ENCODE measurements at places on chromosomes 1 and 21.

GRCh38 chr1:246043556-246043955 lies 463.5 kb downstream of the SMYD3 start:
- DNase-seq = no peak

DNA sequence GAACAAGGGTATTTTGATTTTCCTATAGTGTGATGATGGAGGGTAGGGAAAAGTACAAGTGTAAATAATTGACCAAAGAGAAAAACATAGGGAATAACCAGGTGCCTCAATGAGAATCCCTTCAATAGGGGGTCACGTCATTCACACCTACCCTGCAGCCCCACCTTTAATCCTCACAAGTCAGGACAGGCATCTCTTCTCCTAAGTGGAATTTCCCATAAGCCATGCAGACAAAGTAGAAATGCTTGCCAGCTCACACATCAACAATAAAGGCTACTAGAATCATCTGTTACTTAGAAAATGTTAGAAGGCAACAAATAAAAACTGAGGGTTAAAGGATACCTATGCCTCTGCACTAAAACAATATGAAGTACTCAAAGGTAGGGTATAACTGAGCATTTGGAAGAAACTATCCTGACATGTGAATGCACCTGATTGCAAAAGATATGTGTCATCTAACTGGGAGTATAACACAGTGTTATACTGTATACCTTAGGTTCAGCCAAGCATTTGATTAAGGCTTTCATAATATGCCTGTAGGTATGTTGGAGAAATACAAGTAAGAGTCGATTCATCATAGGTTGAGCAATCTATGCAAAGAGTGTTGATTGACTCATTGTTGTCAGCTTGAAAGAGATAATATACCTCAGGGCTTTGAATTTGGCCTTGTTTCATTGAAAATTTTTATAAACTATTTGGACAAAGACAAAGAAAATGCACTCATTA lies 32.4 kb upstream of the ATP1A1 start:
- DNase-seq = no peak

- DNase-seq = no peak
Observed at GRCh38 chr1:108817016-108817415, 39.9 kb downstream of the AKNAD1 start.

DNA sequence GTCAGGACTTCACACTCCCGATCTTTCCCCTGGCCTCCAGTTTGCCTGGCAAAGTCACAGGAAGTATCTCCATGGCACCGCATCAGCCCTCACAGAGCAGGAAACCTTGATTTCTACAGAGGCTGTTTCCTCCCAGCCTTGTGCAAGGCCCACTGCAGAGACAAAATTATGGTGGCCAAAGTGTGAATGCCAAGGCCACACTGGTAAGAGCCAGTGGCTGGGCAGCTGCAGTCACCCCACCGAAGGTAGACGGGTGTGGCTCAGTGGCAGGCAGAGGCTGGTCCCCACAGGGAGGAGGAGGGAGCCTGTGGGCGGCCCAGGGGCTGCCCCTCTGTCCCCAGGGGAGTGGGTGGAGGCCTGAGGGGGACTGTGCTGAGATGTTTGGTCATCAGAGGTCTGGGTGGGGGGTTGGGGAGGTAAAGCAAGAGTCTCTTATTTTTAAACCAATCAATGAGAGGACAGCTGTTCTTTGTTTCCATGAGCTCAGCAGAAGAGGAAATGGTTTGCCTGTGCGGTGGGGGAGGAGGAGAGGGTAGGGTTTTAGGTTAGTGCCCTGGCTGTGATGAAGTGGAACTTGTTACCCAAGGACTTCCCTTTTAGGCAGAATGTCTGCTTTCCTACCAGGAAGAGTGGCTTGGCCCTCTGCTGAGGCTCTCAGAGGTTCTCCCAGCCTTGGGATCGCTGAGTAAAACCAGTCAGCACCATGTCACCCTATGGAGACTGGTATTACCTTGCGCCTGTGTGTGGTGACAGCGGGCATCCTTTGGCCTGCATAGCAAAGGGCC lies 18.0 kb upstream of the BTG2 start:
- DNase-seq = no peak

- DNase-seq = no peak
Observed at GRCh38 chr1:38153066-38153777, 106.6 kb upstream of the POU3F1 start.

DNA sequence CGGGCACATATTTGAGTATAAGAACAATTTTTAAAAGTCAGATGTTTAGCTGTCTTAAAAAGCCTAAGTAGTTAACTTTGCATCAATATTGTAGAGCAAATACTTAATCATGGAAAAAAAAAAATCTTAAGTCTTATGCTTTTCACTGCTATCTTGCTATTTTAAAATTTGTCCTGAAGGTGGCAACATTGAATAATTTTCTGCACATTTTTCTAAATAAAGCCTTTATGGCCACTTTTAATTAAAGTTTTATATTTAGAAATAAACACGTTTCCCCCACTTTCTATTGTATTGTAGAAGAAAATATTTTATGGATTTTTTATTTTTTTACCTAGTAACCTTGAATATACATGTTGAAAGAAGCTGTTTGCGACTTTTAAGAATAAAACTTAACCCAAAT lies 198.8 kb downstream of the AMY1C start:
- peak; percentile 23 for DNase-seq

- no peak for DNase-seq
Observed at GRCh38 chr1:89545264-89546038, 20.8 kb downstream of the LRRC8B start.

DNA sequence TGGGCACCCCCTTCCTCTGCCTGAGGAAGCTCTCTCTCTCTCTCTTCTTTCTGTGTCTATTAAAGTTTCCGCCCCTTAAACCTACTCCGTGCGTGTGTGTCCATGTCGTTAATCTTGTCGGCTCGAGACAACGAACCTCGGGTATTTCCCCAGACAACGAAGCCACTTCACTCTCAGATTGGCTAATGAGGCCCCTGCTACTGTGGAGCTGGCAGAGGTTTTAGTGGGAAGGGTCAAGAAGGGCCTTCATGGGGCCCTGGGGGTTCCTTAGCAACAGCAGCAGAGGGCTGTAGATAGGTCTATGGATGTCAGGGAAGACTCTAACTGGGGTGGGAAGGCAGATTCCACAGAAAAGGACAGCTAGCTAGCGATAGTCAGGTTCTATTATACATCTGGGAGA lies 239.8 kb upstream of the RAB4A start:
- no peak for DNase-seq

DNA sequence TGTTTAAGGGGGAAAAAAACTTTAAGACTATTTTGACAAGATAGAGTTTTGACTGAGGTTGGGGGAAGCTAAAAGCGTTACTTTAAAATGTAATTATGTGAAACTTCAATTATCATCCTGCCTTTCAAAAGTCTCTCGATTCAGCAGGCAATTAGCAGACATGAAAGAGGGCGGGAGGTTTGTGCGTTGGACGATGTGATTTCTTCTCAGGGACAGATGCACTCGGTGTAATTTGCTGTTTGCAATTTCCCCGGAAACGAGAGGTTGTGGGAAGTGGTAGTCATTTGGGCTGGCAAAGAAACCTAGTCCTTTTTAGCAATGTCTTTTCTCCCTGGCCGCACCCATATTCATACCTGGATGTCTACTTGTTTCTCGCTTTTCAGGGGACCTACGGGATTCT lies 27.1 kb downstream of the KAZN start:
- DNase-seq = no peak

DNA sequence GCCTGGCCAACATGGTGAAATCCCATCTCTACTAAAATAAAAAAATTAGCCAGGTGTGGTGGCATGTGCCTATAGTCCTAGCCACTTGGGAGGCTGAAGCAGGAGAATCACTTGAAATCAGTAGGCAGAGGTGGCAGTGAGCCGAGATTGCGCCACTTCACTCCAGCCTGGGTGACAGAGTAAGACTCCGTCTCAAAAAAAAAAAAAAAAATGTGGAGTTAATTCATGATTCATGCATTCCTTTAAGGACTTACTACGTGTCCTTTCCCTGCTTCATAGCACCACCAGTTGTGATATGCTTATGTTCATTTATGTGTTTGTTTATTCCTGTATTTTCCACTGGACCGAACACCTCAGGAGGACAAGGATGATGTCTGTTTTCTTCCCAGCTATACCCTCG lies 12.7 kb upstream of the PRELP start:
- DNase-seq = no peak

- DNase-seq = no peak
Observed at GRCh38 chr1:168485048-168485447, 58.7 kb downstream of the XCL2 start.

- no peak for DNase-seq
Observed at GRCh38 chr21:42243026-42243425, 24.1 kb downstream of the ABCG1 start.

GRCh38 chr1:156122519-156123355 lies 8.2 kb downstream of the LMNA start:
- no peak for DNase-seq

DNA sequence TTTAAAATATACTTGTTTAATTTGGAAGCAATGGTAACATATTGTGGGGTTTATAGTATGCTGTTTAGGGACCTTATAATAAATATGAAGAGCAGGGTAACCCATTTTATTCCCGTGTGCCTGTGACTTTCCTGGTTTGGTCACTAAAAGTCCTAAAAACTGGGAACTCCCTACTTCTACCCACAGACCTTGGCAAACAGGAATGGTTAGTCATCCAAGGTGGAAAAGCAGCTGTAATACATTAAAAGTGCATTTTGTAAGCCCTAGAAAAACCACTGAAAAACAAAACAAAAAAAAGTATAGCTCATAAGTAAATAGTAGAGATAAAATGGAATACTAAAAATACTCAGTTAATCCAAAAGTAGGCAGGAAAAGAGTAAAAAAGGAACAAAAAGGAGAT lies 538.9 kb downstream of the LMO4 start:
- no peak for DNase-seq

DNA sequence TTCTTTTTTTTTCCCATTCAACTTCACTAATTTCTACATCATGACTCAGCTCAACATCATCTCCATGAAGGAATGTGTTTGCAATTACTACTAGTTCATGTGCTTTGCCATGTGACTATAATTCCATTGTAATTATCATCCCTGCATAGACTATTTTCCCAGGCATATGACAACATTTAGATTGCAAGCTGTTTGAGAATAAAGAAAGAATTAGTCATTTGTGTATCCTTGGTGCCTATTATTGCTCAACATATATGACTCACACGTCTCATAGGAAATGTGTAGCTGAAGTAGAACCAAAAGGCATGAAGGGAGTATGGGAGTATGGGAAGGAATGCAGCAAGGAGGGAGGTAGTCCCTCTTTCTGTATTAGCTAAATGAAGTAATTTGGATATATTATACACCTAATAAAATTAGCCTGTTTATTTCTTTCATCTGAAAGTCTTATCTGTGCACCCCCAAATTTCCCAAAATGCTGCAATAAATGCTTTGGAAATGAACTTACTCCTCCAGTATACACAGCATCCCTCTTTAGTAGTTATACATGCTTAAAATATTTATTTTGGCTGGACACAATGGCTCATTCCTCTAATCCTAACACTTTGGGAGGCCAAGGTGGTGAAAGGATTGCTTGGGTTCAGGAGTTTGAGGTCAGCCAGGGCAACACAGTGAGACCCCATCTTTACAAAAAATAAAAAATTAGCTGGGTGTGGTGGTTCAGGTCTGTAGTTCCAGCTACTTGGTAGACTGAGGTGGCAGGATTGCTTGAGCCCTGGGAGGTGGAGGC lies 316.9 kb upstream of the ADGRL4 start:
- DNase-seq = peak; percentile 75

GRCh38 chr1:229171934-229172333 lies 99.0 kb upstream of the RAB4A start:
- no peak for DNase-seq

DNA sequence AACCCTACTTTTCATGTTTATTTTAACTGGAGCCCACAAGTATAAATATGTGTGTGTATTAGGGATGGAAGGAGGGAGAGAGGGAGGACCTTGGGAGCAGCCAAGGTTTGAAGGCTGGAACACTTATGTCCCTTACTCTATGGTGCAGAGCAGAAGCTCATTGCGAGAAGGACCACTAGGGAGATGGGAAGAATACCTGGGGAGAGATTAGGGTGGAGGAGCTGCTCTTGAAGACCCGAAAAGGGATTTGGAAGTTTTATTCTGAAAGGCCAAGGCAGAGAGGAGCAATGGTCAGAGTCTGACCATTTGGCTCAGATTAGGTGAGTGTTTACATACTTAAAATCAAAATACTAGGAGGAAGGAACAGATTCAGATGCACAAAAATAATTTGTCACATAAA lies 8.1 kb downstream of the CD2 start:
- no peak for DNase-seq

GRCh38 chr1:21397813-21398188 lies 42.1 kb upstream of the NBPF3 start:
- DNase-seq = no peak

- DNase-seq = no peak
Observed at GRCh38 chr1:41440321-41441085, 44.0 kb downstream of the EDN2 start.

DNA sequence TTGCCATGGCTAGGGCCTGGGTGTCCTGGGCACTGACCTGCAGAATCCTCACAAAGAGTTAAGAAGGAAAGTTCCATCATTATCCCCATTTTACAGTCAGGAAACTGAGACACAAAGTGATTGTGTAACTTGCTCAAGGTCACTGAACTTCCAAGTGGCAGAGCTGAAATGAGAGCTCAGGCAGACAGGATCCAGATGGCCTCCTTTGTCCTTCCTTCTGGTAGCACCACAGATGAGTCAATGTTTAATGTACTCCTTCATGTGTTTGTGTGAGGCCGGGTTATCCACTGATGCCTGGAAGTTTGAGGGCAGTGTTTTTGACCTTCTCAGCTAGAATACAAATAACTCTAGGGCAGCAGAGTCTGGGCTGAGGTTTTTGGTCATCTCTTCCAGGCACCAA lies 207.0 kb downstream of the TNR start:
- DNase-seq = no peak

DNA sequence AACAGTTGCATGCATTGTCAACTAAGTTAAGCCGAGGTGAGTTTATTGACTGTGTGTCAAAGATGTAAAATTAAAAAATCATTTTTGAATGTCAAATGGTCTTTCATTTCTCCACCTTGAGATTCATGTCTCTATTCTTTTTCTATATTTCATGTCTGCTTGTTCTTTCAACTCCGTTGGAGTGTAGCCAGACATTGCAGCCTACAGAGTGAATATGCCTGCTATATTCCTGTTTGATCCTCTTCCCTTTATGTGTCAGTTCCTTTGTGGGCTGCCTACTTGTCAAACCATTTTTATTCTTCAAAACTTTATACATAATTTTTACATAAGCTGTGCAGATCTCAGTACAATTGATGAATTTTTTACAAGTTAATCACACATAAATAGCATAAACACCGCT lies 1325.8 kb upstream of the PRMT6 start:
- no peak for DNase-seq

DNA sequence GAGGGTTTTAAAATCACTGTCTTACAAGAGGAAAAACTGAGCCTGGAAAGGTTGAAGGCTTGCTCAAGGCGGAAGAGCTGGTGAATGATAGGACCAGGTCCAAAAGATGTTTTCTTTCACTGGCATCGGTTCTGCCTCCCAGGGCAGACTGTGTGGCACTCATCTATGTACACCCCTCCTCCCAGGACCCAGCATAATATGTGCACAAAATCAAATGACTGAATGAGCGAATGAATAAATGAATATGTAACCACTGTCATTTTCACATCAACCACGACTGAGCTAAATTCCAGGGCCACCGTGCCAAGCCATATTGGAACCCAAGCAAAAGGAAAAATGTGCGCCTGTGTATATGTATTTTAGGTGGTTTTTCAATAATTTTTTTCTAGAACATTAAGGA lies 99.3 kb upstream of the ZBTB40 start:
- DNase-seq = no peak

Data from SW 1271 (cell line).